ENCODE measurements at places on chromosomes 5 and 9.
A peak's percentile ranks its signal among the peaks of the same experiment; 100 is the strongest.

DNA sequence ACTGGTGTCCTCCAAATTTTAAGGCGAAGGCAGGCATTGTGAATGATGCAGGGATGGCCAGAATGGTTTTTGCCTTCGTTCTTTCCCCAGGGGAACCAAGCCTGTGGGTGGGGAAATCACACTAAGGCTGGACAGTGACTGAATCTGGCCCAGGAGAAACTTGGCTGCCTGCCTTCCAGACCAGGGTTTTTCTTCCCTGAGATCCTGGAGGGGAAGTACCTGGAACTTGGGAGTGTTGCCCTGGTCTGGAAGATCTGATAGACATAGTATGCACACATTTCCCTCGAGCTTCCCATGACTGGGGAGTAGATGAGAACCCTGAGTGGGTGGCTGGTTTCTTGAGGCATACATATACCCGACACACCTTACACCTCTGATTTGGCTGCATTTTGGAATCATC, 664 bp upstream of the IL11RA start:
- DNase-seq: no peak

- DNase-seq: no peak
These were observed 97.2 kb downstream of the SH3TC2 start for GRCh38 chr5:148965511-148966265.

- no peak for DNase-seq
These were observed 32.3 kb upstream of the NIPBL start for GRCh38 chr5:36844305-36844704.

GRCh38 chr5:159102311-159102934, 2.7 kb upstream of the EBF1 start:
- DNase-seq: no peak

GRCh38 chr5:97405941-97406340, 222.9 kb upstream of the RIOK2 start:
- DNase-seq: no peak

DNA sequence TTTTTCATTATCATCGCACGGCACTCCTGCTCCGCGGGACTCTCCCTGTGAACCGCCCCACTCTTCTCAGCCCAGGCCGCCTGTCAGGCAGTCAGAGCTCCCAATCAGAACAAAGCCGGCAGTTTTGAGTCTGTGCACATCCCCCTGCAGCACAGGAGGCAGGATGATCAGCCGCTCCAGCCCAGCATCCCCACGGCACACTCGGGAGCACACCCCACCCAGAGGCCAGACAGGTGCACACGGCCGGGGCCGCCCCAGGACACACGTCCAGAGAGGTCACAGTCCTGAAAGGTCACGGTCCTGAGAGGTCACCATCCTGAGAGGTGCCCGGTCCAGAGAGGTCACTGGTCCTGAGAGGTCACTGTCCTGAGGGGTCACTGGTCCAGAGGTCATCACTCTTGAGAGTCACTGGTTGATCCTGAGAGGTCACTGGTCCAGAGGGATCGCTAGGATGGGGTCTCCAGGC, 8.4 kb downstream of the TPPP start:
- DNase-seq: no peak

- no peak for DNase-seq
These were observed 79.0 kb downstream of the MRPS30 start for GRCh38 chr5:44887722-44888121.

DNA sequence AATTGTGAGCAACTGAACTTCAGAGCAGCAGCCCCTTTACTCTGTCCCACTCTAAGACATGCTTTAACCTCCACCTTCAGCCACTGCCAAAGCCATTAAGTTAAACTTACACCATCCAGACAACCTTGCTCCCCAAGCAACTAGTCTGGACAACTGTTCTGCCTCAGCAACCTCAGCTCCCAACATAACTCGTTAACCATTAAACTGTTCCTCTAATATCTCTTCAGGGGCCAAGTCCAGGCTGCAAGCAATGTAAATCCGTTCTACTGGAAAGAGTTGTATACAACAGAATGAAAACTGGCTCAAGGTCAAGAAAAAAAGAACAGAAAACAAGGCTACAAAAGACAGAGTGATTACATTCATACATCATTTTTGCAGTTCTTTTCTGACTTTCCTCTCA, 131.7 kb upstream of the TARS1 start:
- no peak for DNase-seq

GRCh38 chr5:82854956-82855355, 222.2 kb downstream of the TMEM167A start:
- DNase-seq: no peak

- no peak for DNase-seq
These were observed 144.6 kb upstream of the ZNF366 start for GRCh38 chr5:72651779-72652178.

GRCh38 chr5:7250611-7251010, 145.3 kb upstream of the ADCY2 start:
- DNase-seq: no peak

DNA sequence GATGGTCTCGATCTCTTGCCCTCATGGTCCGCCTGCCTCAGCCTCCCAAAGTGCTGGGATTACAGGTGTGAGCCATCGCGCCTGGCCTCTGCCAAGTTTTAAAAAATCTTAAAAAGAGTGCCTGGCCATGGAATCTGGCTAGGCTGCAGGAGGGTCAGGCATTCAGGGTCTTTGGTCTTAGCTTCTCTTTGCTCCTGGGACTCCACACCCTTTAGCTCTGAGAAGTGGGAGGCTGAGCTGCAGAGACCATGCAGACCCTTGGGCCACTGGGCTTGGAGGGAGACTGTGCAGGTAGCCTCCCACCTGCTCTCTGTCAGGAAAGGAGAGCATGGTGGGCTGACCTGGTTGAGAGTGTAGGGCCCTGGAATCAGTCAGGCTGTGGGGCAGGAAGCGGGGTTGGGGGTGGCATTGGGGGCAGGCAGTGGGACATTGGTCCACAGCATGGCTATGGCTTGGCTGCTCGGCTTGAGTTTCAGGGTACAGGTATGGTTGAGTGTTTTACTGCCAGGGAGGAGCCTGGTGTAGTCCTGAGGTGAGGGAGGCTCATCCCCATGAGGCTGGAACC, 20.8 kb downstream of the PHF2 start:
- DNase-seq: no peak

- no peak for DNase-seq
These were observed 42.8 kb downstream of the SLC12A7 start for GRCh38 chr5:1068895-1069719.

DNA sequence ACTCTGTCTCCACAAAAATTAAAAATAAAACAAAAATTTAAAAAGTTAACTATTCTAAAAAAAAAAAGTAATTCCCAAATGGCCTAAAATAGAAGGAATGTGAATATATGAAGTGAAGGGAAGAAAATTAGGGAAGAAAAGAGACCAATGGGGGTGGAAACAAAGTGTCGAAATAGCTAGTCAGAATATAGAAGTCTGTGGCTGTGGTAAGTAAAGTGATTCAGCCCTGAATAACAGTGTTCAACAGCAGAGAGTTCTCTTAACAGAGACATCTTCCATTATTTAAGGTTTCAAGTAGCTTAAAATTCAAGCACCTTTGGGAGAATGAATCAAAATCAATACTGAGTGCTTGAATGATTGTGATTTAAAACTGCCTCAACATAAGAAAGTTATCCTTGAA, 51.7 kb downstream of the LPAR1 start:
- DNase-seq: no peak

DNA sequence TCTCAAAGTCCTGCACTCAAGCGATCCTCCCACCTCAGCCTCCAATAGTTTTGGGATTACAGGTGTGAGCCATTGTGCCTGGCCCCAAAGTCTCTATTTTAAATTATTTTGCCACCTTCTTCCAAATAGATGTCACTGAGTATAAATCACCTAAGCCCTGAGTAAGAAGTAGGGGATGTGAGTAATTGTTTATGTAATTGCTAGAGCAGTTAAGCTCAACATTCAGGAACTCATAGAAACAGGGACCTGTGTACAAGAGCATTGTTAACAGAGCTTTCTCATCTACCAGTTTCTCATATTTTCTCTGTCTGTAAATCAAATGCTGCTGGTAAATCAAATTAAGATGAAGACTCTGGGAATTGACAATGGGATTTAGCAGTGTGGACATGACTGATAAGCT, 26.3 kb downstream of the CDK7 start:
- DNase-seq: no peak

- no peak for DNase-seq
These were observed 31.6 kb upstream of the ANKRD18A start for GRCh38 chr9:38652044-38652443.

DNA sequence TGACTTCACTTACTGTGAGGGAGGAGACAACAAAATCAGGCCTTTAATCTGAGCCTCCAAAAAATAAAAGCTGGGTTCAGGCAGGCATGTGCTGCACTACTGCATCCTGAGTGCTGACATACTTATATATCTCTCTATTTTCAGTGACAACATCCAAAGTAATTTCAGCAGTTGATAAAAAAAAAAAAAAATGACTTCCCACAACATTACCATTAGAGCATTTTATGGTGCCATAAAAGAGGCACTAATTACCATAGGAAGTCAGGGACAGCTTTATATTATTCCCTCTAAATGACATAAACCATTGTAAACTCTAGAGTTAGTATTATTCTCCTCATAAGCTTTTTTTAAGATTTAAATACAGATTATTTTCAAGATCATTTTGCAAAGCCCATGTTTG, 346.1 kb downstream of the SLCO4C1 start:
- no peak for DNase-seq

DNA sequence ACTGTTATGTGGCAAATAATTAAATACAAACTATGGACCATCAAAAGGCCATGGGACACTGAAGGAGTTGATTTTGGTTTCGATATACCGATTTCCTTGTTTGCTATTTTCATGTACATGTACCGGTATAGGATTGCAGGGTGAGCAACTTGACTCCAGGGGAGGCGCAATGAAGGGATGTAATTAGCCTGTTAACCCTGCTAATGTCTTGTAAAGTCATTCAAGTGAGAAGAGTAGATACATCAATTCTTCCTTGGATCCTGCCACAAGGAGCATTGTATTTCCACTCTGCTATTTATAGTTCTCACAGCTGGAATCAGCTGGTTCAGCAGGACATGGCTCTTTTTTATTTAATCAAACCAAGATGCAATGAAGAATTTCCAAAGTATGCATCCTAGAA, 102.0 kb downstream of the STK32A start:
- DNase-seq: no peak

GRCh38 chr5:143275512-143276363, 127.7 kb downstream of the NR3C1 start:
- no peak for DNase-seq

DNA sequence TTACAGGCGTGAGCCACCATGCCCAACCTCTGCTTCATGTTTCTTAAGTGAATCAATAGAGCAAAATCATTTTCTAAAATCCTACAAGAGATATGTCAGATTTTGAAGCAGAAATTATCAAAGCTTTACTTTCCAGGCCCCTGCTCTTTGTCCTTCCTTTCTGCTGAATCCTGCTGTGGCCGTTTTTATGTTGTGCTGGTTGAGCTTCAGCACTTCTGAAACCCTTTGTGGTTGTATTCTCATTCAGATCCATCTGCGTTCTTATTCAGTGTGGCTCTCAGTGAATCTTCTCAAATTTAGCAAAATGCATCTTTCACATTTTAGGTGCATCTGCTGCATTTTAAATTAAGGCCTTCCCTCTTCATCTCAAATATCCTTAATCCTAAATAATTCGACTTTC, 26.0 kb downstream of the JMY start:
- DNase-seq: no peak

- no peak for DNase-seq
These were observed 43.1 kb downstream of the ELL2 start for GRCh38 chr5:95918421-95919006.

DNA sequence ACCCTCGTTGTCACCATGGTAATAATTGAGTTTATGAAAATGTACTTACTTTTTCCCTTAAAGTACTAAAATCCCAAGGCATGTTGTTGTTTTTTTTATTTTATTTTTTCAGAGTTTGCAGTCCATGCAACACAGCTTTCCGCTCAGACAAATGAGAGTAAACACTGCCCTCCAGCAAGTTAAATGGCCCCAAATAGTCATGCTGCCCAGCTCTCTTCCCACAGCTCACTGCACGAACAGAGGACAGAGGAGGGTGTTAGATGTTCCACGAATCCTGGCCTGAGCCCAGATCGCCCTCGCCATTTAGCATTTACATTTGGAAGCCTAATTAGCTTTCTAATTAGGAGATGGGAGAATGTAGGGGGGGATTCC, 1.9 kb downstream of the NIM1K start:
- DNase-seq: no peak

GRCh38 chr5:123790226-123790625, 278.2 kb downstream of the CSNK1G3 start:
- DNase-seq: peak; percentile 54

GRCh38 chr9:128689293-128689774, 312 bp downstream of the SET start:
- DNase-seq: peak; percentile 67

- no peak for DNase-seq
These were observed 43.8 kb downstream of the SPINK5 start for GRCh38 chr5:148107608-148108007.

- DNase-seq: no peak
These were observed 13.2 kb downstream of the TSC1 start for GRCh38 chr9:132931178-132931735.

- DNase-seq: no peak
These were observed 2.9 kb downstream of the NPDC1 start for GRCh38 chr9:137042751-137043727.

DNA sequence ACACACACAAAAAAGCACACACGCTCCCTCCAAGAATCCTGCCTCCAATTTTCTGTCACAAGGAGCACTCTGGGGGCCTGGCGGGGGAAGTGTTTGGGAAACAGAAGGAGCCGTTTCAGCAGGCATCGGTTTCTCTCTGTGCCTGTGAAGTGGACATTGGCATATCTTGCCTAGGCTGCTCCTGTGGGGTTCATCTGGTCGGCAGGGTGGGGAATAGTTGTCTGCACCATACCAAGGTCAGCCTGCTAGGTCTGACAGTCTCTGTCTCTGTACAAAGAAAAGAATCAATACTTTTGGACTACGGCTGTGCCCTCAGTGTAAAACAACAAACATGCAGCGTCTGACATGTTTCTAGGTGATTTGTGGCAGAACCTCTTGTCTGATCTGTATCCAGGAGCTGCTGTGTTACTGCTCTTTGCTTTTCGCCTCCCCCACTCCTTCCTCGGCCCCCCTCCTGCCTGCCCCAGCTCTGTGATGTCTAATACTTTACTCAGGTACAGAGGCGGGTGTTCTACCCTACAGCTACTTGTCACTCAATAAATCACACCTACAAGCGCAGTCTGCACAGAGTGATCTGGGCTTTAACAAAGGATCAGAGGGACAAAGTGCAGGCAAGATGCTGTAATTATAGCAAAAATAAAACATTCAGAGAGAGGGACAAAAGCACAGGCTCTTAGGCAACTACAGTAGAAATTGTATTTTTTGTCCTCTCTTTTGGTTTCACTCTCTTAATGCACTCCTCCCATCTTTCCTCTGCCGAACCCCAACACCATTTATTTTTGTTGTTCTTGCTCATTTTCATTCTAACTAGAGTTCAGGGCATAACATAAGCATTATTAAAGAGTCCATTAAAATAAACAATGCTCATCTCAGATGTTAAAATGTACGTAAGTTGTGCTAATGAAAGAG, 216.7 kb downstream of the BNC2 start:
- DNase-seq: no peak

DNA sequence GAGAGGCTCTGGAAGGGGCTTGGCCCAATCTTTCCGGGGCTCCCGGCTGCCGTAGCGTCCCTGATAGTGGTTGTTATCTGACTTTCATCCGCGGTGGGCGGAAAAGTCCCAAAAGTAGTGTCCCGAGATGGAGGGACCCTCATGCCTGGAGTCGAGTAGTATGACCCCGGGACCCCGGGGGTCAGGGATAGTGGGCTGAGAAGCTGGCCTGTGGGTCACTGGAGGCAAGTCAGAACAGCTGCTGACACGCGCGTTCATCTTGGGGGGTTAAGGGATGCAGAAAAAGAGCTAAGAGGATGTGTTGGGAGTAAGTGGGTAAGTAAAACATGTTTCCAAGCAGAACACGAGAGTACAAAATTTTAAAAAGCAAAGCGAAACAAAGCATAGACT, 123.4 kb downstream of the TMEM161B start:
- DNase-seq: no peak
